ENCODE measurements at places on chromosomes 7 and 10. TPM values are rescaled to one million over a fixed set of nuclear protein-coding genes. Genes with fewer than 3 reads are reported as not detected.
A peak's percentile ranks its signal among the peaks of the same experiment; 100 is the strongest.

SYT15 gene
- total RNA-seq: 2.7 TPM

SUGCT gene
- 6.5 TPM for total RNA-seq

PDE6C gene
- total RNA-seq: not detected

NDUFB8 gene
- total RNA-seq: 344 TPM

GRCh38 chr10:127154831-127155620, 41.4 kb downstream of the INSYN2A start:
- no peak for DNase-seq

DNA sequence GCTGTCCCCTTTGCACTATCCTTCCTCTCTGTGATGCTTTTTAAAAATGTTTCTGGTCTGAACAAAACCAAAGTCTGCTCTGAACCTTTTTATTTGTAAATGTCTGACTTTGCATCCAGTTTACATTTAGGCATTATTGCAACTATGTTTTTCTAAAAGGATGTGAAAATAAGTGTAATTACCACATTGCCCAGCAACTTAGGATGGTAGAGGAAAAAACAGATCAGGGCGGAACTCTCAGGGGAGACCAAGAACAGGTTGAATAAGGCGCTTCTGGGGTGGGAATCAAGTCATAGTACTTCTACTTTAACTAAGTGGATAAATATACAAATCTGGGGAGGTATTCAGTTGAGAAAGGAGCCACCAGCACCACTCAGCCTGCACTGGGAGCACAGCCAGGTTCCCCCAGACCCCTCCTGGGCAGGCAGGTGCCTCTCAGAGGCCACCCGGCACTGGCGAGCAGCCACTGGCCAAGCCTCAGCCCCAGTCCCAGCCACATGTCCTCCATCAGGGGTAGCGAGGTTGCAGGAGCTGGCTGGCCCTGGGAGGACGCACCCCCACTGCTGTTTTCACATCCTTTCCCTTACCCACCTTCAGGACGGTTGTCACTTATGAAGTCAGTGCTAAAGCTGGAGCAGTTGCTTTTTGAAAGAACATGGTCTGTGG, 11.4 kb upstream of the CSGALNACT2 start:
- DNase-seq: peak; percentile 32

- no peak for DNase-seq
Measured at GRCh38 chr7:22868509-22868908, 45.9 kb upstream of the TOMM7 start.

- no peak for DNase-seq
Measured at GRCh38 chr7:151025924-151026671, 1.8 kb upstream of the ATG9B start.

DNA sequence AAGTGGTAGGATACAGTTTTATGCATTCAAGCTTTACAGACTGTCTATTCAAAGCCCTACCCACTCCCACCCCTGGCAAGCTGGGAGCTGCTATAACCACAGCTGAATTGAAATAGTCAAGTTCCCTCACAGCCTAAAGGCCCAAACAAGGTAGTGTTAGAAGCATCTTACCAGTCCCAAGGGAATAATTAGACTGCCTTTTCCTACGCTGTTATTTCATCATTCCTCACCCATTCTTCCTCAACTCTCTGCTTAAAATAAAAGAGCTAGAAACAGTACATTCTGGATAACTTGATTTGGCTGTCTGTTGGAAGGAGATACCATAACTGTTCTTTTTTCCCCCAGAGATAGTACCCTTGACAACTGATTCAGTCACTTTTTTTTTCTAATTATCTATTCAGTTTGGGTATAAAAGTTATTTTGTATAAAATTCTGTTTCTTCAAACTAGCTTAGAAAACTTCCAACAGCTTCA, 54.0 kb downstream of the RAPGEF5 start:
- DNase-seq: no peak

- DNase-seq: no peak
Measured at GRCh38 chr7:92988941-92989545, 128.7 kb downstream of the SAMD9 start.

DNA sequence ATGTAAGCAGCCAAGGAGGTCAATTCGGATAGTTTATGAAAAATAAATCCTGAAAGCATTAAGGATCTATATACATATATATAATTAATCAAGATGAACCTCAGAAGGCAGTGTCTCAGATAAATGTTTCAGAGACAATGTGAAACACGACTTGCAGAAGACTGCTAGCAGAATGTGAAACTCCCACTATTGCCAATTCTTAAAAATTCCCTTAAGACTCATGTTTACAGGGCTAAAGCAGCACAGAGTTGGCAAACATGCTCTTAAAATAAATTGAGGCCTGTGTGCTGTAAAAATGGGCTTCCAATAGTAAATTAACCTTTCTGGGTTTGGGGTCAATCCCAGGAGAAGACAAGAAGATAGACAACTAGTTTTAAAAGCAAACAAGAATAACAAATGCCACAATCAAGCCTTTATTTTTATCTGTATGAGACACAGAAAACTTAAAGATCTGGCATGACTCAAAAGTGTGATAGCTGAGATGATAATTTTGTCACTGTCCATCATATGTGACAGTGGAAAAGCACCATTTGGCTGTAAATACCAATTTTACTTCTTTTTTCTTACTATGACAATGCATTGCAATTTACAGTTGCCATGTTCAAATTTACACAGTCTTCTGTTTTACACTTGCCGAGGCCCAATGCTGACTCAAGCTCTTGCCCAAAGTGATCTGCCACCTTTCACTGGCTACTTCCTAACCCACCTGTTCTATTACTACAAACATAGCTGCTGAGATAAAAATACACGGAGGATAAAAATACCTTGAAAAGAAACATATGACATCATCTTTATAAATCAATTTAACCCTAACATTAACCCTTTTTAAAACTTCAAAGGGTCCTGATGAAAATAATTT, 78.6 kb downstream of the CHCHD3 start:
- DNase-seq: no peak

DNA sequence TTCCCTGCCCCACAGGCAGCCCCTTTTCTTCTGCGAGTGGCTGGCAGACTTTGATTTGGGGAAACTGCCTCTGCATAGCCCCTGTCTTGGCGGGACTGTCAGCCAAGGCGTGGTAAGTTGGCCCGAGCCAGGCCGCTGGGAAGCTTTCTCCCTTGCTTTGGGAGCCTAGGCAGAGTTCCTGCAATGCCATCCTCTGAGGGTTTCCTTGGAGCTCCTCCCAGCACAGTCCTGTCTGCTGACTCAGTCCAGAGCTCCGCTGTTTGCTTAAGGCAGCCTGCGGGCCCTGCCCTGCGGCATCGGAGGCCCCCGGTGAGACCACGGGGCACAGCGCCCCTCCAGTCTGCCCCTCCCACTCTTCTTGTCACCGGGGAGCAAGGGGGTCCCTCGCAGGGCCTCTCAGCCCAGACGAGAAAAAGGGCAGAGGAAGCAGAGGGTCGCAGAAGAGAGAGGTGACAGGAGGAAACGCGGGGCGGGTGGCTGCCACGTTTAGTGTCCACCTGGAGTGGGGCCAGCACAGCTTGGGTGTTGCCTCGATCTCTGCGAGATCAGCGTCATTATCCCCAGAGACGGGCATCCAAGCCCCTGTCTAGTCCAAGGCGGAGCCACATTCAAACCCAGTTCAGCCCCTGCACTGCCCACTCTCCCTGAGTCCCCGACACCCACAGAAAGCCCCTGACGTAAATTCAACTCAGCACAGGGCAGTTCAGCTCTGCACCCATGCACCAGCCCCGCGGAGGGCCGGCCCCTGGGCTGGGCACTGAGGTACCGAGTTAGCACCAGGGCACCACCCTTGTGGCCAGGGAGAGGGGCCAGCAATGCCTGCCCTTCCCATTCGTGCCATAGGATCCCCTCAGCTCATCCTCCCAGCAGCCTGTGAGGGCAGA, 59.0 kb upstream of the CHST15 start:
- DNase-seq: peak; percentile 80

DNA sequence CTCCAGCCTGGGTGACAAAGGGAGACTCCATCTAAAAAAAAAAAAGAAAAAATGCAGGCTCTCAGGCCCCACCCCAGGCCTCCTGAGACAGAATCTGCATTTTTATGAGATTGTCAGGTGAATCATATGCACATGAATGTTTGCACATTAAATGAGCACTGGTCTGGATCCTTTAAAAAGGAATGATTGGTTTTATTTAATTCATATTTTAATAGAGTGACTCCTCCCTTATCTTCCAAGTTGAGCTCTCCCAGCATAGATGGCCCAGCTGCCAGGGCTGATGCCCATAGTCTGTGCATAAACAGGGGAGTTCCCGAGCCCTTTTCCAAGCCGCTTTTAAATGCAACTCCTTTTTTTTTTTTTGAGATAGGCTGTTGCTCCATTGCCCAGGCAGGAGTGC, 28.5 kb downstream of the CUX1 start:
- DNase-seq: no peak

DNA sequence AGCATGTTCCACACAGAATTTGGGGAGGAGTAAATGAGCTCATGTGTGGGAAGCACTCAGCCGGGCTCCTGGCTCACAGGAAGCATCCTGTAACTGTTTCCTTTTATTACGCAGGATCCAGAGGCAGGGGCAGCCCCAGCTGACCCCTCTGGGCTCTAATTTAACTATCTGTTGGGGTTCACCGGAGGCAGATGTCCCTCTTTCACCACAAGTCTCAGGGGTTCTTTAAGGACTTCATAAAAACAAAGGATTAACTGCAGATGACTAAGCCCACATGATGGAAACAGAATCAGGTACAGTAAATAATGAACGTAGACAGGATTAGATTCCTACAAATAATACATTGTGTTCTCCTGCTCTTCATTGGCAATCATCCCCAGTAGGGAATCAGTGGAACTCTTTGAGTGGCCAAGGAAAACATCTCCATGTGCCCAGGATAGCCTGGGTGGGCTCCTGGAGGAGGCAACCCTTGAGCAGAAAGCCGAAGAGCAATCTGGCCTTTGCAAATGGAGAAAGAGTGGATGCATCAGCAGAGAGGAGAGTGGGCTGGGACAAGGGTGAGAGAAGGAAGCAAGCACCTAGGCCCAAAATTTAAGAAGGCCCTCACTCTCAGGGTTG, 24.6 kb downstream of the TBXAS1 start:
- DNase-seq: no peak

DNA sequence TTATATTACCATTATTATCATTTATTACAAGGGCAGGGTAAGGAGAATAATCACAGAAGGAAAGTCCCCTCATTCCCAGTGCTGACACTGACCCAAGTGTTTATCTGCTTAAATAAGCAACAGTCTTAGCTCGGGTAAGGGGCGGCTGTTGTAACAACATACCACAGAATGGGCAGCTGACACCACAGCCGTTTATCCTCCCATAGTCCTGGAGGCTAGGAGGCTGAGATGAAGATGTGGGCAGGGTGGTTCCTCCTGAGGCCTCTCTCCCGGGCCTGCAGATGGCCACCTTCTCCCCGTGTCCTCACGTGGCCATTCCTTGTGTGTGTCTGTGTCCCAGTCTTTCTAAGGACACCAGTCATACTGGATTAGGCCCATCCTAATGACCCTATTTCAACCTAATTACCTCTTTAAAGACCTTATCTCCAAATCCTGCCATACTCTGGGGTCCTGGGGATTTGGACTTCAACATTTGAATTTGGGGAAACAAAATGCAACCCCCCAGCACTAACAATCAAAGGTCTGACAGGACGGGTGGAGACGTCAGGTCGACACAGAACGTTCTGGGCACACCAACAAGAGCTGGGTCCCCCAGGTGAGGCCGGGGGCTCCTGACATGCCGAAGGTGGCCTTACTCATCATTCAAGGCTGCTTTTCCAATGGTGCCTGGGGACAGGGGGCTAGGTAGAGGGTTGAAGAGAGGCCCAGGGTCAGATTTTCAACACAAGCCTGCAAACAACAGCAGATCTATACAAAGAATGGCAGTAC, 93.5 kb downstream of the TNS3 start:
- no peak for DNase-seq

DNA sequence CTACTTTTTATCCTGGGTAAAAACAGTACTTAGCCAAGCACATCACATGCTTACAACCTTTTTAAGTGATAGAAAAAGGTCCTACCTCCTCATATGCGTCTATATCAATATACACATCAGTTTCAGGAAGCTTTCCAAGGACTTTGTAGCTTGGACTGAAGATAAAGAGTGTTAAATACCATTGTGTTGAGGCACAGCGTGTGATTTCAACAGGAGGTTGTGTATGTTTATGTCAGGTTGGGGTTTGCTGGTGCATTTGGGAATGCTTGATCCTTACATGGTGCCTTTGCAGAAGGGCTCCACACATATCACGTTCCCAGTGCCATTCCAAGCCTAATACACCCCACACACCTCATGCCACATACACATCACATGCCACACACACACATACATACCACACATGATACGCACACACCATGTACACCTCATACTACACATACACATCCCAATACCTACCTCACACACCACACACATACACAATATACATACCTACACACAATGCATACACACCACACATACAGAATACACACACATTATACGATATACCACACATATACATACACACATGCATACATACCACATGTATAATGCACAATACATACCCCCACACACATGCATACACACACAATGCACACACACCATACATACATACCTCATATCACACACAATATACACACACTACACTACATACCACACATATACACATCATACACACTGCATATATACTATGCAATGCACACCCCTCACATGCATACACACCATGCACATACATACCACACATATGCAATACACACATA, 33.1 kb downstream of the PSMC2 start:
- no peak for DNase-seq

DNA sequence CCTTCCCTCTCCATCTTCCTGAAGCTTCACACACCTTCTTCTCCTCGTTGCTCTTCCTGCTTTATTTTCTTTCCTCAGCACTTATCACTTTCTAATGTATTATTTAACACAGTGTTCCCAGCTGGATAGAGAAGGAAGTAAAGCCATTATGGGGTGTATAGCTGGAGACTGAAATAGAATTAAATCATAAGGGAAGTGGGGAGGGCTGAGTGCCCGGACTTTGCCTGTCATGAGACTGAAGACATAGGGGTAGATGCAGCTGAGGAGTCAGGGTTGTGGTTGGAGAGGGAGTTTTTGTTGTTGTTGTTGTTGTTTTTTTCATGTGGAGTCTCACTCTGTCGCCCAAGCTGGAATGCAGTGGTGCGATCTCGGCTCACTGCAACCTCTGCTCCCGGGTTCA, 65.3 kb downstream of the GALNT11 start:
- DNase-seq: no peak

Data from right cardiac atrium (tissue), 5 donors.